ENCODE measurements at places on chromosomes 11 and 22. TPM values are rescaled to one million over a fixed set of nuclear protein-coding genes. Genes with fewer than 3 reads are reported as not detected.

SCGB1C1 gene
- total RNA-seq: not detected

GRCh38 chr11:13174090-13174489, 103.5 kb upstream of the BMAL1 start:
- H3K4me3 ChIP-seq: no peak overlapping the region
- DNase-seq: no peak
- no peaks in the 10 kb centered on the region for H3K36me3 ChIP-seq
- H3K4me1 ChIP-seq: no peaks in the 10 kb centered on the region
- H3K27ac ChIP-seq: no peak overlapping the region

DNA sequence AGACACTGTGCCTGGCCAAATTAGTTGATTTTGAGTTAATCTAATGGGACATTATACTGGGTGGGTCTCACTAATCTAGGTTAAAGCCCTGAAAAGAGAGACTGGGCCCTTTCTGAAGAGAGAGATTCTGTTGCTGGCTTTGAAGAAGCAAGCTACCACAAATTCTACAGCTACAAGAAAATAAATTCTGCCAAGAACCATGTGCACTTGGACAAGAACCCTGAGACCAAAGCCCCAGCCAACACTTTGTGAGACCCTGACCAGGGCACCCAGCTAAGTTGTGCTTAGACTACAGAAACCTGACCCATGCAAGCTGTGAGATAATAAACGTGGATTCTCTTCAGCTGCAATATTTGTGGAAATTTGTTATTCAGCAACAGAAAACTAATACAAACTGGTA, 20.1 kb upstream of the SPON1 start:
- no peak for DNase-seq
- H3K4me3 ChIP-seq: no peak overlapping the region
- H3K27ac ChIP-seq: no peak overlapping the region
- no peaks in the 10 kb centered on the region for H3K4me1 ChIP-seq

TRIM48 gene
- total RNA-seq: not detected
